ENCODE measurements at places on chromosomes 4 and X.

DNA sequence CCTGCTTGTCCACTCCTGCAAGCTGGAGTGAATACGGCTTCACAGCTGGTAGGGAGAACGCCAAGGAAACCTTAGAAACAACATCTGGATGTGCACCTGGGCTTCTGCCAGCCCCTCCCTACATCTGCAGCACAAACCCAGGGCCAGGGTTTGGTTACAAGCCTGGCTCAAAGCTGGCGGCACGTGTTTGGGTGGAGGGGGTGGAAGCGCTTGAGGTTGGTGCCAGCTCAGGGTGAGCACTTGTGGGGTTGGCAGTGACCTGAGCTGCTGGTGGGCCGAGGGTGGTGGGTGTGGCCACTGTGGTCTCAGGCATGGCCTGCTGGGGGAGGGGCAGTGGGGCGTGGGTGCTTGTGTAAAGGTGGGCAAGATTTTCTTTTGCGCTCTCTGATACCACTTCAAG lies 15.6 kb downstream of the ELF4 start:
- DNase-seq, result no peak

DNA sequence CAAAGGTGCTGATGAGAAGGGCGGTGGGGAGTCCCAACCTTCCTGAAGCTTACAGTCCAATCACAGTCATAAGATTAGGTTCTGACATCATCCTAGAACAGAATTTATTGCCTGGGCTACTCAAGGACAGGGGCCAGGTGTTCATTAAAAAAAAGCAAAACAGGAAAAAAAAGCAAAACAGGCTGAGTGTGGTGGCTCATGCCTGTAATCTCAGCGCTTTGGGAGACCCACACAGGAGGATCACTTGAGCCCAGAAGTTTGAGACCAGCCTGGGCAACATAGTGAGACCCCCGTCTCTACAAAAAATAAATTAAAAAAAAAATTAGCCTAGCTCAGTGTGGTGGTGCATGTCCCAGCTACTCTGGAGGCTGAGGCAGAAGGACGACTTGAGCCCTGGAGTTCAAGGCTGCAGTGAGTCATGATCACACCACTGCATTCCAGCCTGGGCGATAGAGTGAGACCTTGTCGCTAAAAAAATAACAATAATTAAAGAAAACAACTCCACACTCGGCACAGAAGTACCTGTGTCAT lies 3.0 kb downstream of the RAB9A start:
- no peak for DNase-seq

- DNase-seq, result no peak
Observed at GRCh38 chr4:118284169-118284568, 68.6 kb downstream of the PRSS12 start.

- no peak for DNase-seq
Observed at GRCh38 chr4:80500613-80501012, 165.1 kb downstream of the CFAP299 start.

DNA sequence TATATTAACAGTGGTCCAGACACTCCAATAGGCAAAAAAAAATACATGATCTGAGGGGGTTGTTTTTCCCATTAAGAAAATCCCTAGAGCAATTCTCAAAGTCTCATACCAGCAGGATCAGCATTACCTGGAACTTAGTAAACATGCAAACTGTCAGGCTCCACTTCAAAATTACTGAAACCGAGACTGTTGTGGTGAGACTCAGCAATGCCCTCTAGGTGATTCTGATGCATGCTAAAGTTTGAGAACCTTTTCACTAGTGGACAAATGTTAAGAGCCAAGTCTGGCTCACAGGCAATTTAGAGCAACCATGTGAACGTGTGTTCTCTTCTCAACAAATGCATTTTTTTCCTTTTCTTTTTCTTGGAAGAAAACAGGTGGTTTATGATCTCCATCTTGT lies 30.2 kb downstream of the NEK1 start:
- no peak for DNase-seq

DNA sequence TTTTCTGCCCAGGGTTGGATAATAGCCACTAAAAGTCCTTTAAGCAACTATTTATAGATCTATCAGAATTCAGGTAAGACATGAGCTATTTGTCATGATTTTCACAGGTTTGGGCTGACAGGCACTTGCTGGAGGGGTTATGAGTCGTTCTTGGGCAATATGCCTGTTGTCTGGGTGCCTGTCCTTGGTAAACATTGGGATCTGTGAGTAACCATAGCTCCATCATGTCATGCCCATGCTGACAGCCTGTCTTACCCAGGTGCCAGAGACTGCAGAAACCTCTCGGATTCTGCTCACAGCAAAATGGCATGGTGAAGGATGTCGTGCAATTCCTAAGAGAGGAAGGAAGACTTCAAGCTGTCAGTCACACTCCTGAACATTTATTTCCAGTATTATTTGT lies 116.0 kb upstream of the PUDP start:
- no peak for DNase-seq

GRCh38 chr4:88792268-88792781 lies 94.7 kb upstream of the NAP1L5 start:
- DNase-seq, result no peak

GRCh38 chrX:120662662-120663061 lies 32.8 kb upstream of the C1GALT1C1 start:
- DNase-seq, result no peak

DNA sequence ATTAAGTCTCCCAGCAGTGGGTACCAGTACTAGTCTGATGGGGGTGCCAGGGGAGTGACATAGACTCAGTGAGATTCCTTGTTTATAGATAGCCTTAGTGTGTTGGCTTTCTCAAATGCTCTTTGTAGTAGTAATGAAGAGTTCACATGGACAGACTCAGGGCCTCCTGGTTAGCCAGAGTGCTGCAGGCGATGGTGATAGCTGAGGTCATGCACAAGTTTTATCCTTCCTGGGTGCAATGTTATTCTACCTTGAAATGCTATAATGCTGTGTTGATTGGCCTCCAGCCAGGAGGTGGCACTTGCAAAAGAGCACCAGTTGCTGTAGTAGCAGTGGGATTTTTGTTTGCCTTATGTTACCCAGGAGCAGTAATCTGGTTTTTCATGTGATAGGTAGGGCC lies 35.5 kb upstream of the ADH4 start:
- DNase-seq, result no peak

- no peak for DNase-seq
Observed at GRCh38 chrX:119583431-119584059, 9.2 kb downstream of the UBE2A start.

DNA sequence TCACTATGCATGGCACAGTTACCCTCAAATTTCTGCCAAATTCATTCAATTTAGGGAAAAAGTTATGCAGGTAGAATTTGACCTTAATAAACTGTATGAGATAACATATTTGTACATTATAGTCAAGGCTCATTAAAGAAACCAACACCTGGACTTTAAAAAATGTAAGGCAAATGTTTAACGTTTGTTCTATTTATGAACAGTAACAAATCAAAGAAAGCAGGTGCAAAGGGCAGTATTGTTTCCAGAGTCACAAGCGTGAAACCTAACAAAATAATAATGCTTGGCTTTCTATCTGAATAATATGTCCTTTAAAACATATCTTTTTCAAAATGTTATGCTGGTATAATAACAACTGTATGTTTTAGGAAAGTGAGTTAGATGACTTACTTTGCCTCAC lies 41.2 kb downstream of the LIN54 start:
- DNase-seq, result no peak

- DNase-seq, result no peak
Observed at GRCh38 chr4:109978704-109979454, 66.2 kb downstream of the EGF start.

- DNase-seq, result no peak
Observed at GRCh38 chr4:39085891-39086290, 23.9 kb downstream of the KLHL5 start.
